ENCODE measurements at places on chromosomes 7 and 10.

DNA sequence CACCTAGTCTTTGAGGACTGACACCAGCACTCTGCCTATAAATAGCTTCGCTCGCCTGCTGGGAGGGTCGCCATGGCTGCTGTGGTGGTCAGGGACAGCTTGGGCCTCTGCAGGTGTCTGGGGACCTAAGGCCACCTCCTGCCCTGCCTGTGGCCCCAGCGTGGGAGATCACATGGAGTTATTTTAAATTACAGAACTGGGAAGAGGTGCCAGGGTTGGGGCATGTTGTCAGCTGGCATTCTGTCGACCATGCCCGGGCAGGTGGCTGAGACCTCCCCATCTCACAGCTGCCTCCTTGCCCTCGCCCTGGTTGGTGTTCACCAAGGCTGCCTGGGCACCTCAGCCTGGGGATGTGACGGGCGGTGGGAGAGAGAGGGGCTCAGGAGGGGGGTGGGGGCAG lies 18.1 kb downstream of the SHH start:
- DNase-seq = no peak

DNA sequence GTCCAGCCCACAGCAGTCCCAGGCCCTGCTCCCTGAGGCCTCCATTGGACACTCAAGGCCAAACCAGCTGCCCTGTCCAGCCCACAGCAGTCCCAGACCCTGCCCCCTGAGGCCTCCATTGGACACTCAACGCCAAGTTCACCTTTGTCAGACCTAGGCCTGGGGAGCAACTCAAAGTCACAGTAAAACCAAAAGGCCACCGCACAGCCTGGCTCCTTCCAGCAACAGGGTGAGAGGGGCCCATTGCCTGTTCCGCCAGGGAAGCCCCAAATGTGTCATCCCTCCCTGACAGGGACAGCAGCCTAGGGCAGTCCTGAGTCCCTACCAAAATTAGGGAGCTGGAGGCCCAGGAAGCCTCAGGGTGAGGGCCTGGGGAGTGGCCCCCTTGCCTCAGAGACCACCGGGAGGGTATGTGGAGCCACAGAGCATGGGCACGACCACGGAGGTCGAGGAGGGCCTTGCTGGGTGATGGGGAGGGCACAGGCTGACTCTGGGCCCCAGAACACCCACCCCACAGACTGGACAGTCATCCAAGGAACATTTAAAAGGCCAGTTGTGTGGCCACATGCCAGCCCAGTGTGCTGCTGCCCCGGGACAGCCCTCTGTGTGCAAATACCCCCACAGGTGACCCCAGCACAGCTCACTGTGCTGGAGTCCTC lies 66.5 kb upstream of the PPP2R2D start:
- DNase-seq = no peak

GRCh38 chr7:156236181-156236889 lies 404.2 kb upstream of the RNF32 start:
- DNase-seq = no peak

- DNase-seq = no peak
These were observed 102.1 kb downstream of the DOCK4 start for GRCh38 chr7:112104120-112104519.

GRCh38 chr7:33156441-33156840 lies 27.1 kb downstream of the BBS9 start:
- no peak for DNase-seq

DNA sequence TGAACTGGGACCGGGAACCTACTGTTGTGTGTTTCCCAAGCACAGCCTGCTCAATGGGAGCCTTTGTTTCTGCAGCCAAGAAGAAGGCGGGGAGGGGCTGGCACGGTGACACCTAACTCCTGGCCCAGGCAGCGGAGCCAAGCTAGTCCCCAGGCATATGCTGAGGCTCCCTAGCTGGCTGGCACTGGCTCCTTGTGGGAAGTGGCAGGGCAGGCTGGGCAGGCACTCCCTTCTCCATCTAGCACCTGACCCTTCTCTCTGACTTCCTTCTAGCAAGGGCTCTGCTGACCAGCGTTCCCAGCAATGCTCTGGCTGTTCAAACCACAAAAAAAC lies 325.0 kb downstream of the PLXNA4 start:
- no peak for DNase-seq

GRCh38 chr10:1320739-1321320 lies 264.6 kb downstream of the WDR37 start:
- DNase-seq = no peak

- no peak for DNase-seq
These were observed 9.5 kb upstream of the AUTS2 start for GRCh38 chr7:69588773-69589172.

- no peak for DNase-seq
These were observed 357.1 kb downstream of the PCLO start for GRCh38 chr7:82805527-82805960.

DNA sequence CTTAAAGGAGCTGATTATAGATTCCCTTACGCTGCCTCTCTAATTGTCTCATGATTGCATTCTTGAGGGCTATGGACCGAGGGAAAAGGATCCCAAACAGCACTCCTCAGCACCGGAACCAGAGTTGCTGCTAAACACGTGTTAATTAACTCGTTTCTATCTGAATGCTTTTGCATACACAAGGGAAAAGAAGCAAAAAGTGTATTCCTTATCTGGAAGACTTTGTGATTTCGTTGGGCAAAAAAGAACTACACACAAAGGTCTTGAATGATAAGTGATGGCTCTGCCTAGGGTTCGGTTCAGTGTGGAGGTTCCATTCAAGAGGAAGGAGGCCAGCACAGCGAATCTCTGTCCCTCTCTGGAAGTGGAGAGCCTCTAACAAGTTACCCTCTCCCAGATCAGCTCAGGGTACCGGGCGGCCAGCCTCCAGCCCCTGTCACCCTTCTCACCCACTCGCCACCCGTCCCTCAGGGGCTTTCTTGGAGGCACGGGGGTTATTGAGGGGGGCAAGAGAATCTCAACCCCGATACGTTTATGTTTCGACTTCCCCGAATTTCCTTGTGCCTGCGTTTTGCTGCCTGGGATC lies 515 bp upstream of the SLC4A2 start:
- DNase-seq = no peak

DNA sequence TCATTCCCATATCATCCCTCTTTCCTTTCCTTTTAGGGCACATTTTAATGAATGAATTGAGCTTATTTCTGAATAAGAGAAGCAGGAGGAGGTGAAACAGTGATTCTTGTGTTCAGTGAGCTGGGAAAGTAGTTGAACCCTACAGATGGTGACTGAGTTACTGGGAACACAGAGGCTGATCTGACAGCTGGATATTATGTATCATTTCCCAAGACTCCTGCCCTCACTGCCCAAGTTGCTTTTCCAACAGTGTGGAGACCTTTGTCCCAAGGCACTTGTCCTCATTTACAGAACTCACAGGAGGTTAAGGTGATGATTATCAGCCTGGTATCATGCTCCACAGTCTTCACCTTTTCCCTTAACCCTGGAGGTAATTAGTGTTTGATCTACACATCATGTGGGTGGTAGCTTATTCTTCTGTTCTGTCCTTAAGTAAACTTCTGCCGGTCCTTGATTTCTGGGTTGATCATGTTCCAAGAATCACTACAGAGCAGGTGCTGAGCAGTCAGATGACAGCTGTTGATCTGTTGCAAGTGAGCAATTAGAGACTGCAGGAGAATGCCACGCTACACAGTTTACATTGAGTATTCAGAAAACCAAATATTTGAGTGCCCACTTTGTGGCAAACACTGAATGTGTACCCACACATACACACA lies 2.6 kb downstream of the PRLHR start:
- no peak for DNase-seq

DNA sequence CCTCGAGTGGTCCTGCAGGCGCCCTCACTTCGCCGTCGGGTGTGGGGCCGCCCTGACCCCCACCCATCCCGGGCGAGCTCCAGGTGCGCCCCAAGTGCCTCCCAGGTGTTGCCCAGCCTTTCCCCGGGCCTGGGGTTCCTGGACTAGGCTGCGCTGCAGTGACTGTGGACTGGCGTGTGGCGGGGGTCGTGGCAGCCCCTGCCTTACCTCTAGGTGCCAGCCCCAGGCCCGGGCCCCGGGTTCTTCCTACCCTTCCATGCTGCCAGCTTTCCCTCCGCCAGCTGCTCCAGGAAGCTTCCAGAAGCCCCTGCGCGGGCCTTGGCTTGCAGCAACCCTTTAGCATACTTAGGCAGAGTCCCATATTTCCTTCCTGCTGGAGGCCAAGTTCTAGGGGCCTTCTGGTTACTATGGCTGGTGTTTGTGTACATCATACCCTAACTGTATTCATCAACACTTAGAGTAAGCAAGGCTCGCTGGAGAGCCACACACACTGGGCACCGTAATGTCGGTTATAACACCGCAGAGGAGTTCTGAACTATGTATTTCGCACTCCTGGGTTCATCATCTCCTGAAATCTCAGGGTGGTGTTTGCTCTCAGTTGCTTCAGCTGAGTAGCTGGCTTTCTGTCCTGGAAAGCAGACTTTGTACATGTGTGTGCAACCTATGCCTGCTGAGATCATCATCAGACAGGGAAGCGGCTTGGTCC lies 471 bp downstream of the MGMT start:
- DNase-seq = no peak

DNA sequence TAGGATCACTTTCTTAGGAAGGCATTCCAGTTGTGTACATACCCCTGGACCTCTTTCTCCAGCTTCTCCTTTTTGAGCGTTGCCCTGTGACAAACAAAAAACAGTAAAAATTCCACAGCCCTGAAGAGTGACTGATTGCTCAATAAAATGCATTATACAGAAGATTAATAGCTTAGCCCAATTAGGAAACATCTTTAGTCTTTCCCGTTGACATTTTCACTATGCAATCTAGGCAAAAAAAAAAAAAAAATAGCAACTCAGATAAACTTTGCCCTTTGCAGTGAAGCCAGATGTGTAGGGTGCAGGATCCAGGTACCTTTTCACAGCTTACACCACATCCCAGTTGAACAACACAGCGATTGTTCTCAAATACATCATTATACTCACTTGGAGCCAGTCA lies 17.9 kb downstream of the COL28A1 start:
- no peak for DNase-seq

DNA sequence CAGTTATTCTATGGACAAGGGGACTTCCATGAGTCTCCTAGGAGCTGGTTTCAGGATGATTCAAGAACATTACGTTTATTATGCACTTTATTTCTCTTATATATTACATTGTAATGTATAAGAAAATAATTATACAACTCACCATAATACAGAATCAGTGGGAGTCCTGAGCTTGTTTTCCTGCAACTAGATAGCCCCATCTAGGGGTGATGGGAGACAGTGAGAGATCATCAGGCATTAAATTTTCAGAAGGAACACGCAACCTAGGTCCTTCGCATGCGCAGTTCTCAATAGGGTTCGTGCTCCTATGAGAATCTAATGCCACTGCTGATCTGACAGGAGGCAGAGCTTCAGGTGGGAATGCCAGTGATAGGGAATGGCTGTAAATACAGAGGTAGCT lies 137.9 kb downstream of the ANKRD30A start:
- DNase-seq = no peak

- DNase-seq = no peak
These were observed 1.2 kb downstream of the NUB1 start for GRCh38 chr7:151342811-151343210.

GRCh38 chr7:132697003-132697402 lies 120.7 kb upstream of the PLXNA4 start:
- no peak for DNase-seq

DNA sequence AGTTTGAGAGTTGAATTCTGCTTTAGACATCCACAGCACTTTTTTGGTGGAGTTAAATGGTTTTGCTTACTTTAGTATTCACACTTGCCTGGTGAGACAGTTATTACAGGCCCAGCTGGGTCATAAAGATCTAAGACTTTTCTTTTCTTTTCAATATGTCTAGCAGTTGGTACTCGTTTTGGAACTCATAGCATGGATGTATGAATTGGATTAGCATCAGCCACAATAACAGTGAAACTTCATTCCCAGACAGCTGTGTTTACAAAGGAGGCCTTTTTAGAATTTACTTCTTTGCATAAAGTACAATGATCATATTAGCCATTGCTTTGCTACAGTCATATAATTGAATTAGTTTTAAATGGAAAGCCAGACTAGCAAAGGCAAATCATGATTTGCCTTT lies 168.4 kb upstream of the DKK1 start:
- no peak for DNase-seq

DNA sequence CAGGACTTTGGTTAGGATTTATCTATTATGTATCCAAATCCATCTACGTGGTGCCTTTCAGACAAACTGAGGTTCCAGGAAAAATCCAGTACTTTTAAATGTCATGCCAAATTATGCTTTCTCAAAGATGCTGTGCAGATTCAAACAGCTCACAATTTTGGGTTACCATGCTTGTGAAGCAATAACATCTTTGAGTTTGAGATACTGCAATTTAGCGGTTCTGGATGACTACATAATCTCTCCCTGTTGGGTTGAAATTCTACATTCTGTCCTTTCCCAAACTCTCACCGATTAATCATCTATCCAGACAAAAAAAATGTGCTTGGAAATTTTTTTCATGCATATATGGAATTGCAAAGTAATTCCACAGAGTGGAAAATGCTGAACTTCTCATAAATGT lies 3.5 kb downstream of the RHOBTB1 start:
- DNase-seq = no peak

- DNase-seq = no peak
These were observed 96.3 kb downstream of the POM121L12 start for GRCh38 chr7:53131697-53132096.

- DNase-seq = no peak
These were observed 318.6 kb downstream of the PTPRN2 start for GRCh38 chr7:158268816-158269535.

- DNase-seq = no peak
These were observed 1288.5 kb downstream of the GATA3 start for GRCh38 chr10:9342885-9343570.

GRCh38 chr7:66894463-66895080 lies 26.5 kb upstream of the TMEM248 start:
- DNase-seq = no peak

GRCh38 chr7:30172451-30172850 lies 37.7 kb downstream of the MTURN start:
- no peak for DNase-seq

DNA sequence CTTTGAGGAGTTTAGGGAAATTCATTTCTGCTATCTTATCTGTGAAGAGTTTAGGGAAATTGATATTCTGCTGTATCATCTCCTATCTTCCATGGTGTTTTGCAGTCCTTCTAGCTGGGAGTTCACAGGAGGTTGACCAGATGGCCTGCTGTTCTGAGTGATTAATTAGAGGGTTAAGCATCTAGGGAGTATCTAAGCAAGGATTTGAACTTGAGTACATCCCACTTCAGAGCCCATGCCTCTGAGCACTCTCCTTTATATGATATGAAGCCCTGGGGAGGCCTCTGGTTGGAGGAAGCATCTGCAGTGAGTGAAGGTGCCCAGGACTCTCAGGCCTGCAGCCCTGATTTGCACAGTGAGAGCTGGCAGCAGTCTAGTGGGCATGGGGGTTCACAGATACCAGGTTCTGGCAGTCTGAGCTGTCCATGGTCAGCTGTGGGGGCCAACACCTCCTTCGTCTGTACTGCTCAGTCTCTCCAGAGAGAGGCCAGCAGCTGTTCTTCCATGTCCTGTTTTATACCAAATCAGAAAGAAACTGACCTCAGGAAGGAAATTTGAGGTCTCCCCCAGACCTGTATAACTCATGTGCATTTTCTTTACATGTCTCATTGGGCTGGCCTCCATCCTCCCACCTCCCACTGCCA lies 156.9 kb downstream of the PLCE1 start:
- no peak for DNase-seq
